ENCODE measurements at places on chromosomes 12 and 14. TPM values are rescaled to one million over a fixed set of nuclear protein-coding genes. Genes with fewer than 3 reads are reported as not detected.

- no peak overlapping the region for H3K27ac ChIP-seq
- peaks cover 8% of the 10 kb centered on the region for H3K36me3 ChIP-seq
- no peaks in the 10 kb centered on the region for H3K4me1 ChIP-seq
- DNase-seq: peak; percentile 66
These were observed 10.5 kb downstream of the CACNA2D4 start for GRCh38 chr12:1907652-1908611.

The RPGRIP1 gene
- 0.19 TPM for total RNA-seq

DNA sequence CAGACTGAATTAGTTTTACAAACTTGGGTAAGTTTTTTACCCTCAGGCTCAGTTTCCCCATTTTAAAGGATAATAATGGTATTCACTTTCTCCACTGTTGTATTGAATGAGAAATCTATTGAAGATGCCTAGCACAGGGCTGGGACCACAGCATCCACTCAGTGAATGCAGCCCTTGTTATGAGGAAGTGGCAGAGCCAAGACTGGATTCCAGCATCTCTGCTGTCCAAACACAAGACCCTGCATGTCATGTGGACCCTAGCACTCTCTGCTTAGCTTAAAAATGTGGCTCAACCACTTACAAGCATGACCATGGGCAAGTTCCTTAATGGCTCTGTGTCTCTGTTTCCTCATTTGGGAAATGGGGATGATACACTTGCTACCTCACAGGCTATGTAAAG, 24.1 kb upstream of the TRIM9 start:
- H3K36me3 ChIP-seq: no peaks in the 10 kb centered on the region
- DNase-seq: no peak
- peaks cover 23% of the 10 kb centered on the region for H3K4me1 ChIP-seq
- H3K27ac ChIP-seq: no peak overlapping the region

The OR6S1 gene
- not detected for total RNA-seq

- H3K36me3 ChIP-seq: peaks cover 11% of the 10 kb centered on the region
- peaks cover 5% of the 10 kb centered on the region for H3K4me1 ChIP-seq
- peak overlapping the region; percentile 66 for H3K4me3 ChIP-seq
- peaks cover 63% of the 10 kb centered on the region for H3K27me3 ChIP-seq
- DNase-seq: no peak
- peak overlapping the region; percentile 18 for H3K27ac ChIP-seq
These were observed 212.1 kb upstream of the FKBP4 start for GRCh38 chr12:2582631-2583030.

GRCh38 chr12:100450735-100451134, 22.9 kb upstream of the NR1H4 start:
- peaks cover 11% of the 10 kb centered on the region for H3K27me3 ChIP-seq
- no peak for DNase-seq
- no peak overlapping the region for H3K27ac ChIP-seq
- H3K4me3 ChIP-seq: no peak overlapping the region

GRCh38 chr12:57609101-57609780, 2.0 kb upstream of the ARHGEF25 start:
- peak overlapping the region; percentile 61 for H3K27ac ChIP-seq
- peaks cover 4% of the 10 kb centered on the region for H3K36me3 ChIP-seq
- H3K4me3 ChIP-seq: peak overlapping the region; percentile 57
- H3K4me1 ChIP-seq: peaks cover 14% of the 10 kb centered on the region

The SELPLG gene
- total RNA-seq: 0.31 TPM

- peaks cover 17% of the 10 kb centered on the region for H3K36me3 ChIP-seq
- peak overlapping the region; percentile 93 for H3K27ac ChIP-seq
These were observed 1.4 kb downstream of the FOXA1 start for GRCh38 chr14:37593511-37594237.

The AJUBA gene
- total RNA-seq: 56.1 TPM

The CCDC198 gene
- 60.3 TPM for total RNA-seq

The AICDA gene
- total RNA-seq: not detected

DNA sequence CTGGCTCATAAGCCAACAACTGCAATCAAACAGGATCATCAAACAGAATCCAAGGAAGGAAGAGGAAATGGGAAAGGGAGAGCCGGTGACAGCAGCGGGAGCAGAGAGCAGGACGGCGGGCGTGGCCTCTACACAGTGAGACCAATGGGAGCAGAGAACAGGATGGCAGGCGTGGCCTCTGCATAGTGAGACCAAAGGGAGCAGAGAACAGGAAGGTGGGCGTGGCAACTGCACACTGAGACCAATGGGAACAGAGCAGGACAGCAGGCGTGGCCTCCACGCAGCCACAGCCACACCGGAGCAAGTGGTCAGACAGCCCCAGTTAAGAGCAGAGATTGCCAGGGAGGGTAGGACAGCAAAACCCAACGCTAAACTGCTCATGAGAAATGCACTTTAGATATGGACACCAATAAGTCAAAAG, 16.4 kb downstream of the LRCOL1 start:
- peak overlapping the region; percentile 76 for H3K4me3 ChIP-seq
- H3K27me3 ChIP-seq: peaks cover 35% of the 10 kb centered on the region
- H3K27ac ChIP-seq: peak overlapping the region; percentile 70
- H3K36me3 ChIP-seq: no peaks in the 10 kb centered on the region

DNA sequence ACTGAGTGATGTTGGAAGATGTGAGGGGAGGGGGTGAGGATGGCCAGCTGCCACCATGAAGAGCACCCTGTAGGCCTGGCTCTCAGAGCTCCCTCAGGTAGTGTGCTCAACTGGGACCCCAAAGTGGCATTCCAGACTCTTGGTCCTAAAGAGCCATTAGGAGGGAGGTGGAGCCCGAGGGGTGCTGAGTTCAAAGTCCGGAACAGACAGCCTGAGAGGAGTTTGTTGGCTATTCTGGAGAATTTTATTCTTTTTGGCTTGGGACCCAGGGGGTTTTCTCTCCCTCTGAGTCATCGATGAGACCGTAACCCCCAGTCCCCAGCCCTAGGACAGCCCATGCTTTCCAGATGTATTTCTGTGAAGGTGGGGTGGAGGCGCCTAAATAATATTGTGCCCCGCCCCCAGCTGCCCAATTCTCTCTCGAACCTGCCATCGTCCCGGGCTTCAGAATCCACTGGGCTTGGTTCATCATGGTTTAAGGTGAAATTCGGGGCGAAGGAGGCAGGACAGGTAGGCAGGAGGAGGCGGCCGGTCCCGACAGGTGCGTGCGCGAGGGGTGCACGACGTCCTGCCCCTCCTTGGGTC, 690 bp upstream of the RBP5 start:
- H3K4me3 ChIP-seq: peak overlapping the region; percentile 92
- peak overlapping the region; percentile 91 for H3K27ac ChIP-seq
- DNase-seq: no peak
- peaks cover 14% of the 10 kb centered on the region for H3K36me3 ChIP-seq
- H3K4me1 ChIP-seq: peaks cover 18% of the 10 kb centered on the region

DNA sequence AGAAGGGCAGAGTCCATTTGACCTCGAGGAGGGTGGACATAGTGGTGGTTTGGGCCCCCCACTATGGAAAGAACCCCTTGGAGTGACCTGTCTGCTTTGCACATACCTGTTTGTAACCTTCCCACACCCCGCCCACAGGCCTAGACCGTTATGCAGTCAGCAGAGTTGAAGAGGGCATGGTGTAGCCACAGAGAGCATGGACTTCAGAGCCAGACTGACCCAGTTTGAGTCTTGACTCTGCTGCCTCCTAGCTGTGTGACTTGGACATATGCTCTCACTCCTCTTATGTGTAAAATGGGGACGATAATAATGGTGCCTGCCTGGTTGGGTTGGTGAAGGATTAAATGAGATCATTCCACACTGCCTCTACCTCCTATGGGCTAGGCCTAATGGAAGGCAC, 40.9 kb upstream of the NOS1 start:
- peaks cover 8% of the 10 kb centered on the region for H3K4me1 ChIP-seq
- DNase-seq: no peak
- H3K4me3 ChIP-seq: no peak overlapping the region
- H3K36me3 ChIP-seq: no peaks in the 10 kb centered on the region
- no peak overlapping the region for H3K27ac ChIP-seq

The ANKRD9 gene
- total RNA-seq: 31.4 TPM

- H3K27ac ChIP-seq: no peak overlapping the region
- peaks cover 6% of the 10 kb centered on the region for H3K27me3 ChIP-seq
- no peaks in the 10 kb centered on the region for H3K36me3 ChIP-seq
These were observed 430.0 kb downstream of the ETNK1 start for GRCh38 chr12:23055004-23055403.

- no peak for DNase-seq
- H3K4me3 ChIP-seq: no peak overlapping the region
- no peaks in the 10 kb centered on the region for H3K4me1 ChIP-seq
- H3K36me3 ChIP-seq: peaks cover 58% of the 10 kb centered on the region
- H3K27ac ChIP-seq: no peak overlapping the region
These were observed 10.2 kb downstream of the TIGAR start for GRCh38 chr12:4331221-4331620.

- H3K4me1 ChIP-seq: no peaks in the 10 kb centered on the region
- no peak for DNase-seq
- H3K36me3 ChIP-seq: peaks cover 4% of the 10 kb centered on the region
- H3K27me3 ChIP-seq: no peaks in the 10 kb centered on the region
These were observed 21.5 kb upstream of the SOCS2 start for GRCh38 chr12:93550748-93551611.

DNA sequence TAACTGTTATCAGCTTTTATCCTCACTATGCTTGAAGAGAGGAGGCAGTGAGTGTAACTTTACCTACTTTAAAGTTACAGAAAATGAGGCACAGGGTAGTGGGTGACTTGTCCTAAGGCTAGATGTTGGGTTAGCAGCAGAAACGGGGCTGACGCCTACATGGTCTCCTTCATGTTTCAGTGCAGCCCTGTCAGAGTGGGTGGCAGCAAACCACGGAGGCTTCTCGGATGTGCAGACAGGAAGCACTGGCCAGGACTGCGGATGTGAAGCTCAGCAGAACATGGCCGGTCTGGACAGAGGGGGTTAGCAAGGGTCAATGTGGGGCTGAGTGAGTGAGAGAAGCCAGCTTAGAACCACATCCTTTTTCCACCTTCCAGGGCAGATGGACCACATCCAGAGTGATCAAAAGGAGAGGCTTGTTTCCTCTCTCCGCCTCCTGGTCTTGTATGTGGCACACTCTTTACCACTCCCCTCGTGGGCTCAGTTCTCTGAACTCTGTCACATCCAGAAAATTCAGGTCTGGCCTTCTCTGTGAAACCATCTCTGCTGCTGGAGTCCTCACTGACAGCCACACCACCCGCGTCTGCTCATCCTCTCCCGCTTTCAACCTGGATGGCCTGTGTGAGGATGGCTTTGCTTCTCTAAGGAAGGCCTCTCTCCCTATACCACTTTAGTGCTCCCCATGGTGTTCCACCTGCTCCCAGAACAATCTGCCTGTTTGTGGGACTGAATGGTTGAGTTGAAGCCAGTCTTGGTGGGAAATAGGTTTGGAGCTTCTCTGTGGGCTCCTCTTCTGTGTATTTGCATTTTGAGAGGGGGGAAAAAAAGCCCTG, 14.1 kb downstream of the SUSD6 start:
- H3K4me3 ChIP-seq: no peak overlapping the region
- no peak overlapping the region for H3K27ac ChIP-seq
- H3K4me1 ChIP-seq: peaks cover 48% of the 10 kb centered on the region
- H3K27me3 ChIP-seq: no peaks in the 10 kb centered on the region

GRCh38 chr12:13097491-13098011, 5.9 kb downstream of the GSG1 start:
- peaks cover 38% of the 10 kb centered on the region for H3K4me1 ChIP-seq
- no peaks in the 10 kb centered on the region for H3K27me3 ChIP-seq
- peak overlapping the region; percentile 59 for H3K4me3 ChIP-seq
- peaks cover 3% of the 10 kb centered on the region for H3K36me3 ChIP-seq
- no peak for DNase-seq
- peak overlapping the region; percentile 96 for H3K27ac ChIP-seq

DNA sequence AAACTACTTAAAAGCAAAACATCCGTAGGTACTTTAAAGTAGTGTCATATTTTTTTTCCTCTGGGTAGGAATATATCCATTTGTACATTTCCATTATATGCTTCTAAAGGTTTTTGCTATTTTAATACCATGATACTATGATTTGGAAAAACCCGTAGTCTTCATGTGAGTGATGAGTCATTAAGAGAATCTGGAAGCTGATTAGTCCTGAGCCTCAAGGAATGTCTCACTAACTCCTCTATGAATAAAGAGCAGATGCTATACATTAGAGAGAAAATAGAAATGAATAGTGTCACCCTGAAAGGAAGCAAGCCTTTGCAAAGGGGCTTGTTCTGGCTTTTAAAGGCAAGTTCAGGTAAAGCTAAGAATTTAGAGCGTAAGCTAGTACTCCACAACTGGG, 432.1 kb downstream of the CCDC91 start:
- peaks cover 3% of the 10 kb centered on the region for H3K36me3 ChIP-seq
- H3K4me3 ChIP-seq: no peak overlapping the region
